HuH-7 (cell line): ENCODE measurements at places on chromosomes 7 and 10.
A peak's percentile ranks its signal among the peaks of the same experiment; 100 is the strongest.

GRCh38 chr10:72298592-72299519, 25.1 kb downstream of the DDIT4 start:
- no peak for DNase-seq

DNA sequence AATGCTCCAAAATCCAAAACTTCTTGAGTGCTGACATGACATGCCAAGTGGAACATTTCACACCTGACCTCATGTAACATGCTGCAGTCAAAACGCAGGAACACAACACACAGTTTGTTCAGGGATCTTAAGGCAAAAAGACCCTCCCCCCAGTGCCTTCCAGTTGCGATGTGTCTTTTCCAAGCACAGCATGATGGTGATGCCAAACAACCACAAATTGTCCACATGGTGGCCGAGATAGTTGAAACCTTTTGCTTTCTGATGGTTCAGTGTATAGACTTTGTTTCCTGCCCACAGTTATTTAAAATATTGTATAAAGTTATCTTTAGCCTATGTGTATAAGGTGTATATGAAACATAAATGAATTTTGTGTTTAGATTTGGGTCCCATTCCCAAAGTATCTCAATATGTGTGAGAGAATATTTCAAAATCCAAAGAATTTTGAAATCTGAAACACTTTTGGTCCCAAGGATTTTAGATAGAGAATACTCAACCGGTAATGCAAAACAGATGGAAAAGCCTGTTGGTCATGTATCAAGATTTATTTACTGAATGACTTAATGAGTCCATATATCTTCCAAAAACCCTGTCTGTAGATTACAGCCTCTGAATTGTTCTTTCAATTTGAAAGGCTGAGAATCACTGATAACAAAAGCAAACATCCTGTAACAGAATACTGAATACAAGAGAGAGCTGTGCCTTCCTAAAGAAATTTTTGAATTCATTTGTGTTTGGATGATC, 93.4 kb upstream of the OIT3 start:
- peak; percentile 15 for DNase-seq

DNA sequence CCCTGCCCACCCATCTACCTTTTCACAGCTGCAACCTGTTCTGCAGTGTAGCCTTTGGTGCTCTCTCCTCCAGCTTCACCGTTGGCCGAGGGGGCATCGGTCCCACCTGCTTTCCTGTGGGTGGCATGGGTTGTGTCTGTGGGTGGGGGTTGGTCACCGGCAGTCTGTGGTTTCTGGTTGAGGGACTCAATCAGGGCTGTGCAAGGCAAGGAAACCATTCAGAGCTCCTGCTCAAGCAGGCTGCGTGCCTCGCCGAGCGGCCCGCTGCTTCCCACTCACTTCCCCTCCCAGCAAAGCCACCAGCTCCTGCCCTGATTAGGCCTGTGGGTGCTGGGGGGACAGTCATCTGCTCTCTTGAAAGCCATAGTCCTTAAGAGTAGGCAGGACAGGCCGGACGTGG, 9.8 kb downstream of the DNAJB12 start:
- no peak for DNase-seq

- DNase-seq, result no peak
Measured at GRCh38 chr7:92767437-92767836, 68.9 kb downstream of the CDK6 start.

- no peak for DNase-seq
Measured at GRCh38 chr7:57203161-57203791, 71.0 kb upstream of the ZNF479 start.

- DNase-seq, result no peak
Measured at GRCh38 chr7:27424231-27424630, 181.6 kb downstream of the EVX1 start.

GRCh38 chr7:79308192-79308591, 145.3 kb downstream of the MAGI2 start:
- DNase-seq, result peak; percentile 14

DNA sequence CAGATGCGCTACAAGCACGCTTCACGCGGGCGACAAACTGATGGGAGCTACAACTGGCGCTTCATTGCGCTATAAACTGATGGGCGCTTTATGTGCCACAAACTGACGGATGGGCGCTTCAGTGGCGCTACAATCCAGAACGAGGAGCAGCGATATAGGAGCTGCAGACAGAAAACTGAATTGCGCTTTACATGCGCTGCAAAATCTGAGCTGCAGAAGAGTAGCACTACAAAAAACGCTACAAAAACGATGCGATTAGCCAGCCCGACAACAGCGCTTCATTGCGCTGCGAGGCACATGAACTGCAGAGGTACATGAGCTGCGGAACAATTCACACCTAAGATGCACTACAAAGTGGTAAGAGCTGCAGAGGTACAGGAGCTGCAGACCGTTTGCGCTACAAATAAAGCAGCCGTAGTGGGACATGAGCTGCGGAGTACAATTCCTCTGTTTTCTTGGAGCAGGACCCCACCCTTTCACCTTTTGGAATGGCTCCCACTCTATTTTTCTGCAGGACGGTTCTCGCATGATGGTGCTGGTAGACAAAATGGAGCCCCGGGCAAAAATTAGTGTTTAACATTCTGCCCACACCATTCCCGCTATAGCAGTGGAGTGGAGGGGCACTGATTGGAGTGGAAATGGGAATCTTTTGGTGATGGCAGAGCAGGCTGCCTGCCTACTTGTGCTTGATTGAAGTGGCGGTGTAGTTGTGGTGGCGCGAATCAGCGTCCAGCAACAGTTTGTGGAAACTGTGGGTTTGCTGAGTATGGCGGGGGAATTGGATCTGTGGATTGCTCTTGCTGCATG, 1.2 kb upstream of the SGCE start:
- DNase-seq, result no peak
